ENCODE measurements at places on chromosomes 16 and 17. TPM values are rescaled to one million over a fixed set of nuclear protein-coding genes. Genes with fewer than 3 reads are reported as not detected.

ABI3 gene
- total RNA-seq = 0.51 TPM

TP53TG3F gene
- total RNA-seq = not detected

GPRC5C gene
- total RNA-seq = 44.2 TPM

AGRP gene
- total RNA-seq = not detected

DNA sequence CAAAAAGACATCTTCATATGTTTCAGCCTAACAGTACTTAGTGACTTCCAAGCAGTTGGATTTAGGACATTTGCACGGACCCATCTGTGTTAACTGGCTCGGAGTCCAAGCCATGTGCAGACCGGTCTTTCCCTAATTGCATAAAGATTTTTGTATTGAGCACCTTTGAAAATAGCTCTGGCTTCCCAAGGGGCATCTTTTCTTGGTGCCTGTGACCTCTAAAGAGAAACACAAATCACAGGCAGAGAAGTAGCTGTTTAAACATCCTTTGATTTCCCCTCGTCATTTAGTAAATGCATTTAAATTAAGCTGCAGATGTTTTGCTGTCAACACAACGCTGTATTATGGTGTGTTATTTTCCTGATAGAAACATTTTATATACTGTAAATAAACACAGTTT lies 288.2 kb upstream of the SALL1 start:
- H3K27me3 ChIP-seq = peaks cover 63% of the 10 kb centered on the region
- no peak overlapping the region for H3K4me3 ChIP-seq
- no peaks in the 10 kb centered on the region for H3K36me3 ChIP-seq
- H3K27ac ChIP-seq = no peak overlapping the region
- no peaks in the 10 kb centered on the region for H3K4me1 ChIP-seq

ZNF830 gene
- total RNA-seq = 18.5 TPM
